ENCODE measurements at places on chromosomes 4 and X.

GRCh38 chr4:174521800-174522182 lies 497 bp downstream of the HPGD start:
- peak; percentile 63 for DNase-seq

GRCh38 chr4:42512226-42512625 lies 114.9 kb downstream of the SHISA3 start:
- DNase-seq, result no peak

GRCh38 chr4:18052158-18052557 lies 30.6 kb upstream of the LCORL start:
- DNase-seq, result no peak

- no peak for DNase-seq
These were observed 319.1 kb downstream of the ASMT start for GRCh38 chrX:1933964-1934363.

- DNase-seq, result peak; percentile 52
These were observed 59.2 kb upstream of the ZC4H2 start for GRCh38 chrX:65035446-65035770.

DNA sequence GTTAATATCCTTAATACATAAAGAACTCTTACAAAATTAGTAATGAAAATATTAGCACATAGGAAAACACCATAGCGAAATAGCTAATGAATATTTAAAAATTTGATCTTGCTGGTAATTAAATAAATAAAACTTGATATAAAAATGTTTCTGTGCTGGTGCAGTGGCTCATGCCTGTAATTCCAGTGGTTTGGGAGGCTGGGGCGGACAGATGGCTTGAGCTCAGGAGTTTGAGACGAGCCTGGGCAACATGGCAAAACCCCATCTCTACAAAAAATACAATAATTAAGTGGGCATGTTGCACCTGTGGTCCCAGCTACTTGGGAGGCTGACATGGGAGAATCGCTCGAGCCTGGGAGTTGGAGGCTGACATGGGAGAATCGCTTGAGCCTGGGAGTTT lies 7.6 kb downstream of the FAM199X start:
- DNase-seq, result no peak

GRCh38 chr4:126172126-126172525 lies 857.4 kb downstream of the FAT4 start:
- DNase-seq, result no peak

DNA sequence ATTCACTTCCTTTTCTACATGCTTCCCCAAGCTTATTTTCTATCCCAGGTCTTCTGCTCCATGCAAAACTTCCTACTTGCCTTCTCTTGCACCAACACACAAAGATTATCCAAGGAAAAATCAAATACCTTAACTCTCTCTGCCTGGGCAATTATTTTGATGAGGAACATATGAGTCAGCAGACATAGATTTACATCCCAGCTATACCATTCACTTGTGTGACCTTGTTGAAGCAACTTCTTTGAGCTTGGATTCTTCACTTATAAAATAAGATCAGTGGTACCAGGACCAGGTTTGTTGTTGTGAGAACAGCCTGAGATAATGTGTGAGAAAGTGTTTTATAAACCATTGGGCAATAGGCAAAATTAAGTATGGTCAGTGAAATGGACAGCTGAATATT lies 39.1 kb upstream of the TMEM192 start:
- no peak for DNase-seq

DNA sequence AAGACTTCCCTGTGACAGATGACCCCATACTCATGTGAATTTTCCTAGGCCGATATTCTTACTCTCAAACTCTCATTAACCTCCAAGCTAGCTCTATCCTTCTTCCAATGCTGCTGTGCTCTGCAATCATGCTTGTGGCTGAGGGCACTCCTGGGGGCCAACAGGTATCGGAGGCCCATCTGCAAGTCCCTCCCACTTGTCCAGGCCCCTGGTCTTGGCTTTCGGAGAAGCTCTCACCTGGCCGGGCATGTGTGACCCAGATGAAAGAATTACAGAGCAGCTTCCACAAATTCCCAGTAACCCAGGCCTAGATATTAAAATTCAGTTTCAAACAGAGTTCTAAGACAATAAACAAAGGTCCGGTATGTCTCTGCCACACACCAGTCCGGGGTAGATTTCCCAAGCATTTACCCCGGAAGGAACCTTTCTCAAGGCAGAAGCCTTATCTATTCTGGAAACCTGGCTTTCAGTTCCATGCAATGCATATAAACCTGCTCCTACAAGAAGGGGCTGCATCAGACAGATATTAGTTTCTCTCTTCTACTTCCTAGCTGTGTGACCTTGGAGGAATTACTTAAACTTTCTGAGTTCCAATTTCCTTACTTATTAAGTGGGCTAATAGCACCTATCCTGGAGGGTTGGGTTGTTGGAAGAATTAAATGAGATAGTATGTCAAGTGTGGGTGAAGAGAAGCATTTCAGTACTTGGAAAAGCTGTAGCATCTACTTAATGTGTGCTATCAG lies 270.8 kb downstream of the PTTG2 start:
- no peak for DNase-seq

DNA sequence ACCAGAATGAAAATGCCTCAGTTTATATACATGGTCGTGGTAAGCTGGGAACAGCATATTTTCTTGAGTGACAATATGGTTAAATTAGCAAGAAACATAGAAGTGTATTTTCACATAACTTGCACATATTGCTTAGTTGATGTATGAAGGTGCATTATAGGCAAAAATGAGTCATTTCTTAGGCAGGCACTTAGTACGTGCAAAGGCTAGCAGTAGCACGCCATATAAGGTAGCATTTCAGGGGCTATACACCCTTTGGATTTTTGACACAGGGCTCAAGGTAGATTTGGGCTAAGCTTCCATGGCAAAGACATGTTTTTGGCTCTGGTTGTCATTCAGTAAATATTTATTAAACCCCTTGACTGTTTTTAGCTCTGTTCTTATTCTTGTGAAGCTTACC lies 33.1 kb downstream of the PCDH7 start:
- no peak for DNase-seq

GRCh38 chr4:121923306-121923705 lies 28.6 kb downstream of the TRPC3 start:
- DNase-seq, result no peak

DNA sequence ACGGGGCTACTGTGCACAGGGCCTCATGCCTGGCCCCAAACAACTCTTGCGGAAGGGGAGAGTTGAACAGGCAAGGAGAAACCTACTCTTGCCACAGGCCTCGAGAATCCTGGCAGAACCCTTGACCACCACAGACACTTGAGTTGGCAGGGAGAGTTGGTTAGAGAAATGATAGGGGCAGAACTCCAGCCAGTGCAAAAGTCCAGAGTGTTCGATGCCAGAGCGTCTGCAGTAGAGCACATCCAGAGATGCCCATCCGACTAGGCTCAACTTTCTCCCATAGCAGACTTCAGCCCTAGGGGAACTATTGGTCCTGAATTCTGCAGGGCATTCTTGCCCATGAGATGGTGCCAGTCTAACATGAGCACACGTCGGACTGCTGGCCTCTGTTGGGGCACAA lies 45.4 kb upstream of the RADX start:
- DNase-seq, result no peak

DNA sequence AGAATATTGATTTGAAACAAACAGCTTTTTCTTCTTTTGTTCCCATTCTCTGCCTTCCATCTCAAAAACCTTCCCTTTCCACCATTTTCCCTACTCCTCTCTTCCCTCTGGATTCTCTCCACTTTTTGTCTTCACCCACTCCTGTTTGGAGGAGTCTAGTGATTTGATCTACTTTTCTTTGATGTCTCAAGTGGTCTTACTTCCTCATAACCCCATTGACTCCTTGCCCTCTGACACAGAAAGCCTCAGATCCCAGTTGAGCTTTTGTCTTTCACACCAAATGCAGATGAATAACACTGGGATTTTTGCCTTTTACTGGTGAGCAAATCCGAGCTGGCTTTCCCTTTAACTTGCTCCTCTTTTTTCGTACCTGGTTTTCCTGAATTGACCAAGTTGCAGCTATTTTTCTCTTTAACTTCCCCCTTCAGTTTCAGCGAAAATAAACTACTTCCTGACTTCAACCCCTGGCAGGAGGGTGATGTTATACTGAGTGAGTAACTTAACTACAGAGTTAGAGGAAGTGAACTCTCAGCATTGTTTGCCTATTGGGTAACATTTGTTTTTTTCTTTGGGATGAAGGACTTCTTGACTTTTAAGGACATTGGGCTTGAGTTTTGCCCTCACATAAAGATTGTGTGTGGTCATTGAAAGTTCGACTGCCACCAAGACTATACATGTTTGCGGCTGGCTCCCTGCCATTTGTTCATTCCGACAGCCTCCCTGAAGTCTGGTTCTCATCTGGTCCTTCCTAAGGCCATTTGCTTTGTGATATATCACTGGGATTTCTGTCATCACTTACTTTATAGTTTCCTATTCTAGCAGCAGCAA lies 392.8 kb upstream of the NR3C2 start:
- no peak for DNase-seq

DNA sequence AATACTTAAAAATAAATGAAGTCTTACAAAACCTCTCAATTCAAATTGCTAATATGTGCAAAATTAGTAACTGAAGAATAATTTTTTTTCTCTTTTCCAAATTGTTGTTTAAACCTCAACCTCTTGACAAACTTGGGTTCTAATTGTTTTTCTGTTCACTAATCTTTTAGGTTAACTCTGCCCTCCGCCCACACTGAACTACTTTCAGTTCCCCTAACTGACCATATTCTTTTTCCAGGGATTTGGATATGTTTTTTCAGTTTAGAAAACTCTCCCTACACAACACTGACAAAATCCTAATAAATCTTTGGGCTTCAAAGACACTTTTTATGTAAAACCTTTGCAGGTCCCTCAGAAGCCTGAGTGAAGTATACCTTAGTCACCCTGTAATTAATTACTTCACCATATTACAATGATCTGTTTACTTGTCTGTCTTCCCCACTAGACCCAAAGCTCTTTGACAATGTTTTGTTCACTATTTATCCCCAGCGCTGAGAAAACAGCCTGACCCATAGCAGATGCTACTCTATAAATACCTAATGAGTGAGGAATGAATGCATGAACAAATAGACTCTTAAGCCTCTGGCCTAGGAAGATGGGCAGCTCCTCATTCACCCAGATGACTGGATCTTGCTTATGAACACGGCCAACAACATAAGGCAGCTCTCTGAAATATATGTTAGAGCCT lies 134.9 kb downstream of the MAML3 start:
- DNase-seq, result no peak

GRCh38 chrX:30302956-30303355 lies 6.2 kb downstream of the NR0B1 start:
- DNase-seq, result no peak

DNA sequence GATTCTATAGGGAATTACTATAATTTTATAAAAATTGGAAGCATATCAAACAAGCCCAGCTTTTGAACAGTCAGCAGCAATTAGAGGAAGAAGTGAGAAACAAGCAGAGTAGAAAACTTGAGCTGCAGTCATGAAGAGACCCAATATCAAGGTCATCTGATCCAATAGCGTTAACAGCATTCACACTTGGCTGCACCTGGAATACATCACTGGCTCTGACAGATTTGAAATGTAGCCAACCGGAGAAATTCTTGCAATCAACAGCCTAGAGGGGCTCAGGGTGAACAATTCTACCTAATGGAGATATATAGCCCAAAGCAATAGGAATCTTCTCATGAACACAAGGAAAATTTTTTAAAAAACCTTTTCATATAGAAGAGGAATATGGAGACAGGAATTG lies 13.6 kb downstream of the DDX53 start:
- DNase-seq, result no peak

GRCh38 chrX:10756441-10756840 lies 136.1 kb upstream of the MID1 start:
- no peak for DNase-seq

DNA sequence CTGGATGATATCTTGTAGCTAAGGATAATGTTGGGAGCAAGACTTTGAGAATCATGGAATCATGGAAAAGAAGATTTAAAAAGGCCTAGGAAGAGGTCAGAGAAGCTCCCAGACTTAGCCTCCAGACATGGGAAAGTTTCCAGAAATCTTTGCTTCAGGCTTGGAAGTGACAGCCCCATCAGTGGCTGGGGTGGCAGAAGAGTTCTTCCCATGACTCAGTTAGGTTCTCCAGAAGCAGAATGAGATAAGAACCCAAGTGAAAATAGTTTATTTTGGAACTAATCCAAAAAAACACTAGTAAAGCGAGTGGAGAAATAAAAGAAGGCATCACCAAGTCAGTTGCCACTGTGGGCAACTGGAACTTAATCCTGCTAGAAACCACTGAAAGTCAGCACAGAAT lies 506.9 kb downstream of the MID1IP1 start:
- DNase-seq, result no peak

- DNase-seq, result no peak
These were observed 136.2 kb upstream of the MED14 start for GRCh38 chrX:40871385-40872082.

- DNase-seq, result no peak
These were observed 33.0 kb downstream of the AFF1 start for GRCh38 chr4:86967798-86968197.

GRCh38 chrX:129071390-129071789 lies 451.9 kb downstream of the SMARCA1 start:
- DNase-seq, result no peak

- DNase-seq, result no peak
These were observed 145.0 kb upstream of the AADAT start for GRCh38 chr4:170234800-170235199.

- DNase-seq, result peak; percentile 89
These were observed at the start of gene STPG2 for GRCh38 chr4:98143001-98143899. STPG2 (minus strand) TSS chr4:98143476.

- DNase-seq, result no peak
These were observed 132.9 kb downstream of the NKX6-1 start for GRCh38 chr4:84366161-84366560.

DNA sequence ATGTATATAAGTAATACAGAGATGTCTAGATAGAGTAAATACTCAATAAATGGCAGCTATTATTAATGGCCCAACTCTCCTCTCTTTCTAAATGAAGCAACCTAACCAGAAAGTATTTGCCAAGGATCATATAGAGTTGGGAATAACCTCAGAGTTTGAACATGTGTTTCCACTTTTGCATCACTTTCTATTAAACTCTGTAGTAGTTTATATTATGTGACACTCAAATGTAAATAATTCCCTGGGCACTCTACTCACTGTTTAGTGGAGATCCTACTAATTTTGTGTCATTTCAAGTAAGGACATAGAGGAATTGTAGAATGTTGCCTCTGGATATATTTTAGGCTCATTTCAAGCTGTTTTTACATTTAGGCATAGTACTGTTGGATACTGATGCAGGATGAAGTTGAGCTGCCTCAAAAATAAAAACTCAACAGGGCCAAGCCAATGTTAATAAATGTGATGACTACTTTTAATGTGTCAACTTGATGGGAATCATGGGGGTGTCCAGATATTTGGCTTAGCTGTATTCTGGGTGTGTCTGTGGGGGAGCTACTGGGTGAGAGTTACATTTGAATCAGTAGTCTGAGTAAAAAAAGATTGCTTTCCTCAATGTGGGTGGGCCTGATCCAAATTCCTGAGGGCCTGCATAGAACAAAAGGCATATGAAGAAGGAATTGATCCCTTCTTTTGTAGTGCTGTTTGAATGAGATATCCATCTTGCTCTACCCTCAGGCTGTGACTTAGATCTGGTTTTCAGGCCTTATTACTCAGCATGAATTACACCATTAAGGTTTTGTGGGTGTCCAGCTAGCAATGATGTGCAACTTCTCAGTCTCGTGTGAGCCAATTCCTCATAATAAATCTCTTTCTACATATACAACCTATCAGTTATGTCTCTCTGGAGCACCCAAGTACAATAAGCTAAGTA lies 1368.2 kb downstream of the STIM2 start:
- no peak for DNase-seq

Measured in left forelimb (tissue), 1 donor.